ENCODE measurements at places on chromosomes 16 and 17. TPM values are rescaled to one million over a fixed set of nuclear protein-coding genes. Genes with fewer than 3 reads are reported as not detected.
A peak's percentile ranks its signal among the peaks of the same experiment; 100 is the strongest.

GRCh38 chr17:80461528-80462160, 14.8 kb downstream of the NPTX1 start:
- DNase-seq: no peak

DNA sequence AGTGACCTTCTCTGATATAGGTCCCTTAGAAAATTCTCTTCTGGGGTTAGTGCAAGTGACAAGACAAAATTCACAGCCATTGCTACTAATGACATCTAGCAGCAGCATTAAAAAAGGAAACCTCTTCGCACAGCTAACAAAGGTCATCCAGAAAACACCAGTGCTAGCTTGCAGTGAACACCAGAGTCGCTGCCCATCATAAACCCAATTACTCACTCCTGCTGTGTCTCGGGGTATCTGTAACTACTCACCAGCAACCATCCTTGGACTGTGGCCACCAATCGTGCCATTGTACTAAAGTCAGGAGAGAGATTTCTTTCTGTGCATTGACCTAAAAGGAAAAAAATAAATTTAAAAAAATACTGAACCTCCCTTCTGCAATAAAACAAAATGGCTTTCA, 1494.7 kb upstream of the CDH8 start:
- DNase-seq: peak; percentile 34

- no peak for DNase-seq
These were observed 108.8 kb downstream of the ELAC2 start for GRCh38 chr17:12909046-12909445.

GRCh38 chr17:73592501-73592961, 51.7 kb downstream of the SDK2 start:
- DNase-seq: no peak

DNA sequence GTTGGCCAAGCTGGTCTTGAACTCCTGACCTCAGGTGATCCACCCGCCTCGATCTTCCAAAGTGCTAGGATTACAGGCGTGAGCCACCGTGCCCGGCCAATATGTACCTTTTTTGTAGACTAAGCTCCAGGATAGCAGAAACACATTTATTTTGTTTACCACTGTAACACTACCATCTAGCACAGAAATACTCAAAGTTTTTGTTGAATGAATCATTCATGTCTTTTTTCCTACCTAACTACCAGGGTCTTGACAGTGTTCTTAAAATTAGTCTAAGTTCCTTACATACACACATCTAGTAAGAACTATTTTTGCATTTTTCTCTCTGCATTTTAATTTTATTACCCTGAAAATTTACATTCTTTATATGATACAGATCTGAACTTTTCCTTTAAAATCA, 44.4 kb downstream of the AKAP10 start:
- no peak for DNase-seq

GRCh38 chr16:71387045-71387871, 28.7 kb downstream of the CALB2 start:
- no peak for DNase-seq

DNA sequence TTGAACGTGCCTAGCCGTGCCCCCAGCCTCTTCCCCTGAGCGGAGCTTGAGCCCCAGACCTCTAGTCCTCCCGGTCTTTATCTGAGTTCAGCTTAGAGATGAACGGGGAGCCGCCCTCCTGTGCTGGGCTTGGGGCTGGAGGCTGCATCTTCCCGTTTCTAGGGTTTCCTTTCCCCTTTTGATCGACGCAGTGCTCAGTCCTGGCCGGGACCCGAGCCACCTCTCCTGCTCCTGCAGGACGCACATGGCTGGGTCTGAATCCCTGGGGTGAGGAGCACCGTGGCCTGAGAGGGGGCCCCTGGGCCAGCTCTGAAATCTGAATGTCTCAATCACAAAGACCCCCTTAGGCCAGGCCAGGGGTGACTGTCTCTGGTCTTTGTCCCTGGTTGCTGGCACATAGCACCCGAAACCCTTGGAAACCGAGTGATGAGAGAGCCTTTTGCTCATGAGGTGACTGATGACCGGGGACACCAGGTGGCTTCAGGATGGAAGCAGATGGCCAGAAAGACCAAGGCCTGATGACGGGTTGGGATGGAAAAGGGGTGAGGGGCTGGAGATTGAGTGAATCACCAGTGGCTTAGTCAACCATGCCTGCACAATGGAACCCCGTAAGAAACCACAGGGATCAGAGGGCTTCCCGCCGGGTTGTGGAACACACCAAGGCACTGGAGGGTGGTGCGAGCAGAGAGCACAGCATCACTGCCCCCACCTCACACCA, 724 bp downstream of the GAA start:
- DNase-seq: peak; percentile 46

GRCh38 chr16:86048882-86049585, 150.1 kb downstream of the IRF8 start:
- DNase-seq: no peak

GRCh38 chr17:76843703-76844484, 24.3 kb upstream of the MGAT5B start:
- no peak for DNase-seq

GRCh38 chr17:8408371-8408770, 10.7 kb upstream of the RNF222 start:
- DNase-seq: no peak

DNA sequence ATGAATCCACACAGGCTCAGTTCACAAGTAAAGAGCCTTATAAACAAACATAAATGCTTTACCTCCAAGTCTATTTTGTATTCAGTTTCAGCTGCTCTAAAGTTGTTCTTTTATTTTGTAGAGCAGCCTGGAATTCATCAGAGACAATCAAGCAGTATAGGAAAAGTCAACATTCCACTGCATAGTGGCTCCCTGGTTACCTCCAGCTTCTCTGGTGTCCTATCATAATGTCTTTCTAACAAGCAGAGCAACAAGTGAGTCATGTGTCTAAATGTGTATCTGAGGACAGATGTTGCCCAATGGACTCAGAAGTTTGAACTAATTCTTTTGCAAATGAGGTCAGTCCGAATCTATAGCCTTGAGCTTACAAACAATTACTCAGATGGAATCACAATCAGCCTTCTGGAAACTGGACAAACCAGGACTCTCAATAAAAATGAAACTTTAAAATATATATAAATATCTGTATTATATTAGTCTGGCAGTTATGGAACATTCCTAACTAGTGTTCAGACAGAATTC, 292.0 kb upstream of the TOM1L1 start:
- DNase-seq: no peak

GRCh38 chr17:14352136-14352535, 51.3 kb downstream of the HS3ST3B1 start:
- DNase-seq: no peak

Gene DCAKD
- 25.6 TPM for total RNA-seq

Gene HEATR9
- not detected for total RNA-seq

Gene TMEM106A
- total RNA-seq: 1.8 TPM

Gene ZG16
- not detected for total RNA-seq

All from left ventricle myocardium superior (tissue), 1 donor.